ENCODE measurements at places on chromosomes 11 and 22. TPM values are rescaled to one million over a fixed set of nuclear protein-coding genes. Genes with fewer than 3 reads are reported as not detected.

MALAT1 gene
- total RNA-seq, result 8,252 TPM

ART1 gene
- not detected for total RNA-seq

EPS8L2 gene
- total RNA-seq, result 11.9 TPM

DNA sequence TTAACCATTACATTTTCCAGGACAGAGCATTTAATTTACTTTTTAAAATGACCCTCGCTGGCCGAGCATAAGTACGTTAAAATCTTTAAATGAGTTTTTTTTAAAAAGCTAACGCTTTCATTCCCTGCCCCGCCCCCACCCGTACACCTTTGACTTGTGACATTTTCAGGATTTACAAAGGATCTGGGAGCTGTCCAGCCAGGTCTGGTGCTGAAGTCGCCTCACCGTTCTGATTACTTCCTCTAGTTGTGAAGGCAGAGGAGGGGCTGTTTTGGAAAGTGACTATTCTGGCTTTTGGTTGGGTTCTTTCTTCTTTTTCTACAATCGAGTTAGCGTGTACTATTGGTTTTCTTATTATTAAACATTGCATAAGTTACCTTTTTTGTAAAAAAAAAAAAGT lies 2.9 kb downstream of the C11orf87 start:
- H3K4me1 ChIP-seq, result no peaks in the 10 kb centered on the region
- no peak overlapping the region for H3K27ac ChIP-seq
- H3K27me3 ChIP-seq, result peaks cover 29% of the 10 kb centered on the region
- H3K36me3 ChIP-seq, result no peaks in the 10 kb centered on the region

DNA sequence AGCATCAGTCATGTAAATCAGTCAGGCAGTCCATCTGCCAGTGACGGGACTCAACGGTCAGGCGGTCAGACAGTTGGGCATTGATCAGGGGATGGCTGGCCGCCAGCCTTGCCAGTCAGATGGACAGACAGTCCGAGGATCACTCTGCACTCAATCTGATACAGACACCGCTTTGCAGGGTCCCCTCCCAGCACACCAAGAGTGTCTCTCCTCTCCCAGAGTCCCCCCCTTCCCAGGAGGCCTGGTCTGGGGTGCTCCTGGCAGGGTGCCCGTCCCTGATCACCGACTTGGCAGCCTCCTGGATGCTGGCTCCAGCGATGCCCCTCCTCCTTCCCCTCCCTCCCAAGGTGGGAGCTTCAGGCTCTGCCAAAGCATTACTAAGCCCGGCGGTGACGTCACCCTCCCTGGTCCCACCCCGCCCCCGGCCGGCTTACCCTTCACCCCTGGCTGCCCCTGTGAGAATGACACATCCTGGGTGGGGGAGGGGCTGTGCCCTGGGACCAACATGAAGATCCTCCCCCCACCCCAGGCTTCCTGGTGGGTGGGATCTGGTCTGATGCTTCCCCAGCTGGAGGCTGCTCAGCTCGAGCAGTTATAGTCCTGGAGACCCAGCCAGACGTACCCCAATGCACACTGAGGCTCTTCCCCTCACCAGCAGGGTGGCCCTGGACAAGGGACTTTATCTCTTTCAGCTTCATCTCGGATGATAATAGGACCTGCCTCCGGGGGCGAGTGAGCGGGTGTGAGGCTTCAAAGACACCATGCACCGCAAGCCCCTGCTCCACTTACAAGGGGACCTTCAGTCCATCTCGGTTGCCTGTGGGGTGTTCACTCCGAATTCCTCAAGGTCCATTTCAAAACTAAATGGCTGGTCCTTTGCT lies 69.2 kb downstream of the CD82 start:
- H3K4me3 ChIP-seq, result no peak overlapping the region
- H3K27ac ChIP-seq, result no peak overlapping the region
- H3K27me3 ChIP-seq, result peaks cover 20% of the 10 kb centered on the region
- no peaks in the 10 kb centered on the region for H3K4me1 ChIP-seq
- H3K36me3 ChIP-seq, result no peaks in the 10 kb centered on the region
- DNase-seq, result no peak

- H3K36me3 ChIP-seq, result no peaks in the 10 kb centered on the region
- no peaks in the 10 kb centered on the region for H3K27me3 ChIP-seq
- DNase-seq, result no peak
- H3K4me3 ChIP-seq, result no peak overlapping the region
Measured at GRCh38 chr11:134514354-134514951, 102.4 kb upstream of the B3GAT1 start.

DNA sequence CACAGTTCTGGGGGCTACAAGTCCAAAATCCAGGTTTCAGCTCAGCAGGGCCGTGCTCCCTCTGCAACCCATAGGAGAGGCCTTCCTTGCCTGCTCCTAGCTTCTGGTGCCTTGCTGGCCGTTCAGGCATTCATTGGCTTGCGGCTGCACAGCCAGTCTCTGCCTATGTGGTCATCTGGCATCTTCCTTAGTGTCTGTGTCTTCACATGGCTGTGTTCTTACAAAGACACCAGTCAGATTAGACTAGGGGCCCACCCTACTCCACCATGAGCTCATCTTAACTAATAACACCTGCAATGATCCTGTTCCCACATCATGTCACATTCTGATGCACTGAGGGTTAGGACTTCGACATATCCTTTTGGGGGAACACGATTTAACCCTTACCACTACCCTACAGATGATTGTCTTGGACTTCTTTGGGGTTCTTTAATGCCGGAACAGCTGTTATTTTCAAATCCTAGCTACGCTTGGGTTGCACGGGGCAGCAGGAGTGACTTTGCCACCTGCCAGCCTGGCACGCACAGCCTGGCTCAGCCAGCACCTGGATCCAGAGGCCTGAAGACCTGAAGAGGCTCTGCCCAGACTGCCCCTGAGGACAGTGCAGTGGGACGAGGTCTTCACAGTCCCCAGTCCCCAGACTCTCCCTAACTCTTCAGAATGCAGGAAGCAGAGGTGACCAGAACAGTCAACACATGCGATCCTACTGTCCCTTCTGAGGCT lies 7.7 kb upstream of the NEAT1 start:
- H3K36me3 ChIP-seq, result peaks cover 4% of the 10 kb centered on the region
- H3K4me3 ChIP-seq, result no peak overlapping the region
- no peaks in the 10 kb centered on the region for H3K27me3 ChIP-seq
- no peak for DNase-seq
- peaks cover 42% of the 10 kb centered on the region for H3K4me1 ChIP-seq

- H3K36me3 ChIP-seq, result peaks cover 17% of the 10 kb centered on the region
- H3K4me3 ChIP-seq, result no peak overlapping the region
- no peak overlapping the region for H3K27ac ChIP-seq
Measured at GRCh38 chr11:78535920-78536319, 38.7 kb downstream of the NARS2 start.

- H3K27ac ChIP-seq, result no peak overlapping the region
- DNase-seq, result no peak
- peaks cover 31% of the 10 kb centered on the region for H3K27me3 ChIP-seq
- H3K4me1 ChIP-seq, result peaks cover 10% of the 10 kb centered on the region
- H3K4me3 ChIP-seq, result no peak overlapping the region
Measured at GRCh38 chr11:112177589-112177988, 2.3 kb downstream of the BCO2 start.

- no peak for DNase-seq
- H3K27ac ChIP-seq, result peak overlapping the region; percentile 19
- peak overlapping the region; percentile 84 for H3K4me3 ChIP-seq
- H3K36me3 ChIP-seq, result peaks cover 10% of the 10 kb centered on the region
Measured at GRCh38 chr11:820655-821511, 2.2 kb downstream of the PNPLA2 start.
